ENCODE measurements at places on chromosomes 2 and 18. TPM values are rescaled to one million over a fixed set of nuclear protein-coding genes. Genes with fewer than 3 reads are reported as not detected.

- DNase-seq: no peak
Observed at GRCh38 chr2:168323529-168324021, 76.2 kb upstream of the STK39 start.

DNA sequence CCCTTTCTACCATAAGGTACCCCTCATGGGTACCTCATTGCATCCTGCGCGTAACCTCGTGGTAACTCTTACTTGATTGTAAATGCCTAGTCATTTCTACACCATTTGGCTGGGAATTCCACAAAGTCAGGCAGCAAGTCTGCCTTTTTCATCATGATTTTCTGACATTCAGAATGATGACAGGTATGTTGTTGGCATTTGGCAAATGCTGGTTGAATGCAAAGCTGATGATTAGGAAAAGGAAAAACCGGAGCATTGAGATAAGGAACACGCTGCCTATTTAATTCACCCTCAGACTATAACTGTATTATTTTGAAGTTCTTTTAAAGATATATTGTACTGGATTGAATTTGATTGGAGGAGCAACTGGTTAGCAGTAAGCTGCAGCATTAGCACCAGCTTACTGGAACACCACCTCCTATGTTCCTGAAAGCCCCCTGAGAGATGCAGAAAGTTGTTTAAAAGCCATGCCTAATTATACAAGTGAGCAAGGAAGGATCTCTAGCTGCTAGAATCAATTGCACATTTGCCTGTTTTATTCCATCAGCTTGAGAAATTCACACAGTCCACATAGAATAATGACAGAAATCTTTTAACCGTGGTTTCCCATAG, 520.1 kb downstream of the LRP1B start:
- no peak for DNase-seq

- peak; percentile 10 for DNase-seq
Observed at GRCh38 chr2:9018109-9018508, 14.6 kb upstream of the MBOAT2 start.

The SERPINB8 gene
- 18.9 TPM for total RNA-seq
